ENCODE measurements at places on chromosomes 4 and X. TPM values are rescaled to one million over a fixed set of nuclear protein-coding genes. Genes with fewer than 3 reads are reported as not detected.

Gene RASSF6
- total RNA-seq, result not detected

Gene DCHS2
- total RNA-seq, result not detected

Gene VCX3A
- not detected for total RNA-seq

Gene H2AZ1
- total RNA-seq, result 938 TPM

Gene GATA1
- not detected for total RNA-seq

Gene MAGED4
- total RNA-seq, result 9.9 TPM

Gene SYP
- total RNA-seq, result not detected

Gene USP17L27
- not detected for total RNA-seq

Gene FGF13
- total RNA-seq, result 0.18 TPM

Gene KLB
- not detected for total RNA-seq

Gene OPRPN
- total RNA-seq, result not detected

Gene NUDT10
- 0.90 TPM for total RNA-seq

Gene CFAP299
- 1.1 TPM for total RNA-seq

Gene CYSLTR1
- total RNA-seq, result not detected

Gene SCML2
- total RNA-seq, result 1.7 TPM

Gene CT45A5
- not detected for total RNA-seq

Gene HTN1
- total RNA-seq, result not detected

Gene NLGN4X
- total RNA-seq, result not detected

Gene IBSP
- not detected for total RNA-seq

Gene GIMD1
- not detected for total RNA-seq

Gene ZNF280C
- 6.1 TPM for total RNA-seq

Measured in IMR-90 (cell line).